AG20443 (cell line): ENCODE measurements at places on chromosomes 3 and 15.

DNA sequence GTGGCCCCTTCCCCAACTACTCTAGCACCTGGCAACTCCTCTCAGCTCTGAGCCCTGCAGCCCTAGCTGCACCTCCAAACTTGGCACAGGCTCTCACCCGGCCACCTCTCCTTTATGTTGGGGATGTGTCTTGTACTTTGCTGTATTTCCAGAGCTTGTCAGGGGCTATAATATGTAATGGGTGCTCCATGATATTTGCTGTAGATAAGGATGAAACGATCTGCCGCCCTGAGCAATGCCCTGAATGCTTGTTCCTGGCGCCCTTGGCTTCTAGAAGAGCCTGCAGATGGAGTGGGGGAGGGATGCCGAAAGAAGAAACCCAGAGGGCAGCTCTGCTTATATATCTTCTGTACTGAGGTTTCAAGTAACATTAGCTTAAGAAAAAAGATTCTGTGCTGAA is 35.9 kb upstream of the ZBTB38 start:
- DNase-seq: no peak

DNA sequence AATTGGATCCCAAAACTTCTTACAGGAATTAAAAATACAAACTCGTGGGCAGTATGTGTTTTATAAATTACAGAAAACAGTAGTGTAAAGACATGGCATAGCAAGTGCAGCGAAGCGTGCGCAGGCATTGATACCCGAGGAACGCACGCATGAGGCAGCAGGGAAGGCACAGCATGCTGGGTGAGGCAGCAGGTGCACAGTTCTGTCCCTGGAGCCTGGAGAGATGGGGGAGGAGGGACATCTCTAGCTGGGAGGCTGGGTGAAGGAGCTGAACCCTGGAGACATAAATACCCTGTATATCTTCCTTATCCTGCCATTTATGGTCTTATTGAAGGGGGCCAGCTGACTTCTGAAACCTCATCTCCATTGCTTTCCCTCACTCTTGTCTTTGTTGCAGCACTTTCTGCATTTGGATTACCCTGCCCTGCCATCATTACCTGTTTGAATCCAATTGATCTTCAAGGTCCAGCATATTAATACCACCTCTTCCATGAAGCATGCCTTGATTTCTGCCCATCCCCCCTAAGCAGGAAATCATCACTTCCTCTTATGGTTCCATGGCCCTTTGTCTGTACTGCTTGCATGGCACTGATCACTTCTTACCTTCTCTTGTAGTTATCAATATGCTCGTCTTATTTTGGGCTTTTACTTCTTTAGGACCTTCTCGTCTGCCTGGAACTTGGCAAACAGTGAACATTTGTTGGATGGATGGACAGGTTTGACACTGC is 20.5 kb downstream of the LPP start:
- no peak for DNase-seq

GRCh38 chr3:101970905-101971304 is 121.6 kb downstream of the NFKBIZ start:
- no peak for DNase-seq

- DNase-seq: no peak
Measured at GRCh38 chr15:90208356-90208755, 7.2 kb downstream of the SEMA4B start.

GRCh38 chr3:45092132-45093031 is 53.8 kb downstream of the CDCP1 start:
- peak; percentile 61 for DNase-seq

- DNase-seq: no peak
Measured at GRCh38 chr3:152609891-152610290, 225.0 kb upstream of the P2RY1 start.

- no peak for DNase-seq
Measured at GRCh38 chr3:28841441-28841840, 439.4 kb upstream of the RBMS3 start.

- peak; percentile 34 for DNase-seq
Measured at GRCh38 chr3:119769394-119770149, 12.3 kb upstream of the NR1I2 start.

DNA sequence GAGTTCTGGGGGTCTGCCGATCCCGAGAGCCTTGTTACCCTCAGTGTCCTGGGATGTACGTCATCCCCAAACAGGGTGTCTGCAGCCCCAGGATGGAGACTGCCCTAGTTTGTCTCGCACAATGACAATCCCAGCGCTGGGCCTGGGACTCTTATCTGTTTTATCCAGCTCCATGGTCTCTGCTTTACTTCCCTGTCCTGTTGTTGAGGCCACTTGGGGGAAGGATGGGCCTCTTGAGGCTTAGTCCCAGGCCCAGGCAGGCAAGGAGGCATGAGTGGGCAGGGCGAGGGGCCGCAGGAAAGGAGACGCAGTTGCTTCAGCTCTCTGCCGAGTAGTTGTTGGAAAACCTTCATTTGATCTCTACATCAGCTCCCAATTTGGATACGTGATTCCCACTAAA is 17.4 kb downstream of the SMAD6 start:
- no peak for DNase-seq

DNA sequence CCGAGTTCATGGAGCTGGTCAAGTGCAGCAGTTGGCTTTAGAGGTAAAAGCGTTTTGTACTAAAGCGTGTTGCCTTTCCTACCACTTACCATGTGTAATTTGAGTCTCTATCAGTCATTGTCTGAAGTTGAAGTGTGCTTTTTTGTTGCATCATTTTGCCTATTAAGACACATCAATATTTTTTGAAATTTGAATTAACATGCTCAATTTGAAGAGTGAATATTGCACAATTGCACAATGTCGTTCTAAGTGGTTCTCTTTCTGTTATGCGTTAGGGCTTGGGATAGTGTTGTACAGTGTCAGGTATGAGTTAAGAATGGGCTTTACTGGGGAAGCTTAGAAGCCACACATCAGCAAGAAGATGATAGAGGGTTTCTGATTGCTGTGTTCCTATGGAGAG is 84.0 kb upstream of the ACKR4 start:
- DNase-seq: no peak
